ENCODE measurements at places on chromosomes 5 and 9.

DNA sequence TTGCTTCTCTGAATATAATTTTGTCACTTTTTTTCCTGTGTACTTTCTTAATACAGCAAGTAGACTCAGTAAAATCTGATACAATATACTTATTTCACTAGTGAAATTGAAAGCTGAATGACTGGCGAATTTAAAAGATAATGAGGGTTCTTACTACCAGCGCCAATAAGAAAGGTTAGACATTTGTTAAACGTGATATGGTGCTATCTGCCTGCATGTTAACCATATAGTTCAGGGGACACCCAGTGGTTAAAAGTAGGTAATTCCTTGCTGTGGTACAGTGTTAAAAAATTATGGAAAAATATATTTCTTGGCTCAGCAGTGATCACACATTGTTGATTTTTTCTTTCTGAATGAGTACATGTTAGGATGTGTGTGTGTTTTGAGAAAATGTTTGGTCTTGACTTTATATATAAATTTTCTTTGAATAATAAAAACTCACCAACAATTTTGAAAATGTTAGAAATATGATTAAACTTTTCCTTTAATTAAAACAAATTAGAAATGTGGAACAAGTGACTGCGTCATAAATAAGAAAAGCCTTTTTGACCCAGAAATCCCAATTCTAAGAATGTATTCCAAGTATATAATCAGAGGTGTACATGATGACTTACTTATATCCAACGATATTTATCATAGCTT is 25.8 kb downstream of the CAST start:
- DNase-seq: no peak

DNA sequence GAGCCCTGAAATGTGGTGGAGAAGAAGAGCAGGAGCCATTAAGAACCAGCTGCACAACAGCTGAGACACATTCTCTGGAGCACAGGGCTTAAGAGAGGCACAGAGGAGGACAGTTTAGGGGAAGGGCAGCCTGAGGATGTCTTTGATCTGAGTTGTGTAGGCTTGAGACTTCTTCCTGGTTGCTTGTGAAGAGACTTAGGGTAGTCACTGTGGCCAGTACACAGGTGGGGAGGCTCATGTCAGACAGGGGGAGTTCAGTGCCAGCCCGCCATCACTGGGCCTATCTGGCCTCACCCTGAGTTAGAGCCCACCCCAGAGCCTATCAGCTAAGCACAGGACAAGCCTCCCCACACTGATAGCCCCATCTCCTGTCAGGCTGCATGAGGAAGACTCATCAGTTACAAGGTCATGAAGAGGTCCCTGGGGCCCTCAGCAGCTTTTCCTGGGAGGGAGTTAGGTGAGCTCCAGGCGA is 19.8 kb downstream of the SLC22A4 start:
- no peak for DNase-seq

DNA sequence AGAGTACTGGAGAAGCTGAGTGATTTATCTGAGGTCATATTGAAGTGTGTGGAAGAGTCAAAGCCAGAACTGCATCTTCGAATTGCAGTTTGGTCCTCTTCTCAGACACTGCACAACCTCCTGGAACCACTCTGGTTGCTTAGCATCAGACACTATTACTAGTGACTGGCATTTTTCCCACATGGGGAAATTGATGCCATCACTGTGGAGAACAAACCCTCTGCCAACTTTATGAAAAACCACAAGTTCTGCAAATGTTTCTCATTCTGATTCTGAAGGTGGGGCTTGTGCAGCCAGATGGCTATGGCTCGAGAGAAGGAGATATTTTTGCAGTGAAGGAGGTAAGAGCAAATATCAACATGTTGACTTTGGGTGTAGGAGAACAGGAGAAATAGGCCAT is 67.2 kb downstream of the KCTD16 start:
- no peak for DNase-seq

DNA sequence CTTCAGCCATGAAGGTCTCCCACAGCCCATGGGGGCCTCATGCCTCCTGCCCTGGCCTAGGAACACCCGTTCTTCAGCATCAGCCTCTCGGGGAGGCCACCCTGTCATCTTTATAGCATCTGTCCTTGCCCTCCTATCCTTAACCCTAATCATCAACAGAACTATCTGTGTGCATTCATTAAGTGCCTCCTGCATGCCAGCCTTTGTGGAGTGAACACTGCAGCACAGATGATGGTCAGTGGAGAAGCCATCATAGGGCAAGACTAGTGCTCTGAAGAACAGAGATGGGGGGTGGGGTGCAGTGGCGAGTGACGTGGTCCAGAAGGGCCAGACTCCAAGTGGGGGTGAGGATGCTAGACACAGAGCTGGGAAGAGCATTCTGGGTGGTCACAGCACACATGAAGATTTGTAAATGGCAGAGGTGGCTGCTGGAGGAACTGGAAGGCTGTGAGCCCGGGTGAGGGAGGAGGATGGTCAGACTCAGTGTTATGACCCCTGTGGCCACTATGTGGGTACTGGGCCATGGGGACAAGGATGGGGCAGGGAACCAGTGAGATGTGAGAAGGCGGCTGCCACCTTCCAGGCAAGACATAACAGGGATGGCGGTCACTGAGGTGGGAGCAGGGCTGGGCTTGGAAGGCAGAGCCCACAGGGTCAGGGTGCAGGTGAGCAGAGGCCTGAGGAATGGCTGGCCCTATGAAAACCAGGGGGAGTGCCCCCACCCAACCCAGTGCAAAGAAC is 3.6 kb upstream of the CARD19 start:
- DNase-seq: no peak

GRCh38 chr9:14529629-14530028 is 163.6 kb downstream of the ZDHHC21 start:
- no peak for DNase-seq

DNA sequence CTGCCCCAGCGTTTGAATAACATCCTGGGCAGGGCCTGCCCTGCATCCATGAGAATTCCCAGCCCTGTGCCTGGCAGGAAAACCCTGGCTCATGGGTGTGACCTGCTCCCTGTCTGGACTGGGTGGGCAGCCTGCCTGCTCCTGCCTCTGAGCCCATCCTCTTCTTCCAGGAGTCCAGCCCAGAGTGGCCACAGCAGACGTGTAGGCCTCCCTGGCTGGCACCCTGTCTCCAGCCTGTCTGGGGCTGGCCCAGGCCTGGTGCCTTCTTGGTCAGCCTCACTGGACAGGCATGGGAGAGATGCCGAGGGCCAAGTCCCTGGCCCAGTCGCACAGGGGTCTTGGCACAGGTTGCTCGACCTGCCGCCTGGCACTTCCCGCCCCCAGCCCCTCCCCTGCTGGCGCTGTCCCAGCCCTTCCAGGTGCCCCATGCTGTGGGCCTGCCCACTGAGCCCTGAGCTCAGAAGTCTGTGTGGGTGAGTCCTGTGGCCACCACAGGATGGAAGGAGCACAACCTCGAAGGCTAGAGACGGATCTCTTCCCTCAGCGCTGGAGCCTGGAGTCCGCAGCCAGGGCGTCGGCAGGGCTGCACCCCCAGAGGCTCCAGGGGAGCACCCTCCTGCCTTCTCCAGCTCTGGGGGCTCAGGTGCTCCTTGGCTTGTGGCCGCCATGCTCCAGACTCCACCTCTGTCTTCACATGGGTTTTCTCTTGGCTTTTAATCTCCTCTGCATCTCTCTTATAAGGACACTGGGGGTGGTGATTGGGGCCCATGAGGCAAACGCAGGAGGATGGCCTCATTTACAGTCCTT is 11.8 kb upstream of the COL5A1 start:
- no peak for DNase-seq

- DNase-seq: no peak
Measured at GRCh38 chr9:15354713-15355112, 47.7 kb upstream of the TTC39B start.

GRCh38 chr9:122011818-122012498 is 81.2 kb downstream of the TTLL11 start:
- no peak for DNase-seq

DNA sequence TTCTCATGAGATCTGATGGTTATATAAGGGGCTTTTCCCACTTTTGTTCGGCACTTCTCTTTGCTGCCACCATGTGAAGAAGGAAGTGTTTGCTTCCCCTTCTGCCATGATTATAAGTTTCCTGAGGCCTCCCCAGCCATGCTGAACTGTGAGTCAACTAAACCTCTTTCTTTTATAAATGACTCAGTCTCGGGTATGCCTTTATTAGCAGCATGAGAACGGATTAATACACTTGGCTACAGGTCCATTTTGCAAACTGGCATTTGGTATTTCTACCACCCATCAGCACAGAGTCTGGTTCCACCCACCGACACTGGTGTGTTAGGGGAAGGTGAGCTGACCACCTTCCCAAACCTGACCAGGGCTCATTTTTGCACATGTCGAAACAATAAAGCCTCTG is 47.9 kb upstream of the RARS1 start:
- DNase-seq: no peak

DNA sequence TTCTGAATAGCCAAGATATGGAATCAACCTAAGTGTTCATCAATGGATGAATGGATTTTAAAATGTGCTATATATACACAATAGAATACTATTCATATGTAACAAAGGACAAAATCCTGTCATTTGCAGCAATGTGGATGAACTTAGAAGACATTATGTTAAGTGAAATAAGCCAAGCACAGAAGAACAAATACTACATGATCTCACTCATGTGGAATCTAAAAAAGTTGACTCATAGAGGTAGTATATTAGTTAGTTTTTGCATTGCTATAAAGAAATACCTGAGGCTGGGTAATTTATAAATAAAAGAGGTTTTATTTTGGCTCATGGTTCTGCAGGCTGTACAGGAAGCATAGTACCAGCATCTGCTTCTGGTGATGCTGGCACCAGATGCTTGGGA is 8.1 kb downstream of the CATSPER3 start:
- DNase-seq: no peak

GRCh38 chr5:114782177-114782576 is 387.5 kb downstream of the TRIM36 start:
- no peak for DNase-seq
